IPS-NIHi11 (cell line): ENCODE measurements at places on chromosomes 12 and 14.
A peak's percentile ranks its signal among the peaks of the same experiment; 100 is the strongest.

- DNase-seq, result no peak
These were observed 504.0 kb downstream of the PCNX1 start for GRCh38 chr14:71411285-71411595.

- no peak for DNase-seq
These were observed 17.2 kb upstream of the GSC start for GRCh38 chr14:94787092-94787491.

- DNase-seq, result no peak
These were observed 80.5 kb downstream of the TESC start for GRCh38 chr12:117018685-117019084.

DNA sequence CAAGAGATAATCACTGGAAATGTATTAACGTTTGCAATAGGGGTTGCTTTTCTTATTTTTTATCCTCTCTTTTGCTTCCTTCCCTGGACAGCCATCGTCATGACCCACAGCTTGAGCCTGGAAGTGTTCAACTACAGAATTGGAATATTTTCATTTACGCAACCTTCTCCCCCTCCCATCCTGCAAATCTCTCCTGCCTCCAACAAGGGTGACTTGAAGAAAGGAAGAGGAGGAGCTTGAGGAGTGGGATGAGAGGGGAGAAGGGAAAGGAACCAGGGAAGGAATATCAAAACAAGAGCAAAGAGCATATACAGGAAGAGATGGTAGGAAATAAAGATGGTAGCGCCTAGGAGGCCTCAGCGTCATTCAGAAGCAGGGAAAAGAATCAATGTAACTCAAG is 1.6 kb upstream of the MANSC4 start:
- peak; percentile 25 for DNase-seq

GRCh38 chr14:58479975-58480374 is 52.5 kb downstream of the KIAA0586 start:
- DNase-seq, result no peak

DNA sequence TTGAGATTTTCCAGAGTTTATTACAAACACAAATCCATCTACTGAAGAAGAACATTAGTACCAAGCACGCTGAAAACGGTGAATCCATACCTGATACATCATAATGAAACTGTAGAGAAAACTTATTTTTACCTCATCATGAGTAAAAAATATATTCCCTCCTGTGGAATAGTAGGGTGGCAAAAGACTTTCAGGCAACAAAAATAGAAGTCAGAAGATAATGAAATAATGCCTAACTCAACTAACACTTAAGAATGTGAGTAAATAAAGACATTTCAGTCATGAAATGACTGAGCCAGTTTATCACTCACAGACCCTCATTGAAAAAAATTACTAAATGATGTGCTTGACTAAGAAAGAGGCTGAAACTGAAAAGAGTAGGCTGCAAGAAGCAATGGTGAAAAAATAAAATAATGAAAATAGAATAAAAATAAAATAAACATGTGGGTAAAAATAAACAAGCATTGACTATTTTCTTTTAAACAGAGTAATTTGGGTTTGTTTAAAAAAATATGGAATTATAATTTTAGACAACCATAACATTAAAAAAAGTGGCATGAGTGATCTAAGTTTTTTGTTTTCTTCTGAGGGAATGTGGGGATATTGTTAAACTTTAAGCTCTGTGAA is 148.6 kb downstream of the ASCL1 start:
- DNase-seq, result no peak

- DNase-seq, result no peak
These were observed 70.0 kb downstream of the KIF21A start for GRCh38 chr12:39372929-39373328.

DNA sequence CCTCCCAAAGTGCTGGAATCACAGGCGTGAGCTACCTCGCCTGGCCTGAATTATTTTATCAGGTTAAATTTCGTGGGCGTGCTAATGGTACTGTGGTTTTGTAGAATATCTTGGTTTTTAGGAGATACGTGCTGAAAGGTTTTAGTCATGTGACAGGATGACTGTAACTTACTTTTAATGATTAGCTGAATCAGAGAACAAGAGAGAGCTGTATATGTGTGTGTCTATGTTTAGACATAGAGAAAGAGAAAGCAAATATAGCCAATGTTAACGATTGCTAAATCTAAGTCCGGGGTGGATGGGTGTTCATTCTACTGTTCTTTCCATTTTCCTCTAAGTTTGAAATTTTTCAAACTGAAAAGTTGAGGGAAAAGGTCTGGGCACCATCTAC is 9.2 kb upstream of the PNMA1 start:
- no peak for DNase-seq

DNA sequence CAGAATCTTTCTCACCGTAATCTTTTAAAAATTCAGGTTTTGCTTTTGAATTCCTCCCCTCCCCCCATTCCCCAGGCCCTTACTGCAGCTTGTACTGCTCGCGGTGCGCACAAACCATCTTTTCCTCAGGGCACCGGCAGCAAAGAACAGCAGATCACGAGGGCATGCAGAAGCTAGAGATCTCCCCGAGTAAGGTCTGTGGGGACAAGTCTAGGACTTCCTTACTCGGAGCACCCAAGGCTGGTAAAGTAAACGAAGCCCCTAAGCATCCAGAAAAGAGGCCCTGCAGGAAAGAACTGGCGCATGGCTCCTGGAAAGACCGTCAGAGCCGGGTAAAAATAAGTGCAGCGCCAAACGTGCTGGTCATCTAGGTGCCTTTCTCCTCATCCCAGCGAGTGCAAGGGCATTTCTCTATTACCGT is 727 bp downstream of the LDHB start:
- DNase-seq, result peak; percentile 34

- no peak for DNase-seq
These were observed 17.8 kb downstream of the DCAF5 start for GRCh38 chr14:69135133-69135532.

DNA sequence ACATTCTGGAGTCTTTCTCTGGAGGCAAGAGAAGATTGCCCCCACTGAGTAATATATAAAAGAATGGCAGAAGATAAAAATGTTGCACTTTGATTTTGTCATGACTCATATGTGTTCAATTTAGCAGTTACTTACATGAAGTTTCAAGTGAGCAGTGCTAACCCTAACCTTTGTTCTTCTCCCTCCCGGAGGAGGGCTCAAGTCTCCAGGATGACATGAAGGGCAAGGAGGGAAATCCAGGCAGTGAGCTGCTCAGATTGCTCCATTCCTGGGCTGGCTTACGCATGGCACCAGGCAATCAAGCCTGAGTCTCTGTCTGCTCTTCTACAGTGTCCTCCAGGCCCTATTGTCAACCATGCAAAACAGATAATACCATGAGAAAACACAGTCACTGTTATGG is 322.3 kb downstream of the DUSP6 start:
- DNase-seq, result no peak
